Activated CD8-positive, alpha-beta memory T cell treated with anti-CD3 and anti-CD28 coated beads, Interleukin-2, amount 50 U/mL, for 48 hours (primary cell): ENCODE measurements at places on chromosomes 2 and 18.

DNA sequence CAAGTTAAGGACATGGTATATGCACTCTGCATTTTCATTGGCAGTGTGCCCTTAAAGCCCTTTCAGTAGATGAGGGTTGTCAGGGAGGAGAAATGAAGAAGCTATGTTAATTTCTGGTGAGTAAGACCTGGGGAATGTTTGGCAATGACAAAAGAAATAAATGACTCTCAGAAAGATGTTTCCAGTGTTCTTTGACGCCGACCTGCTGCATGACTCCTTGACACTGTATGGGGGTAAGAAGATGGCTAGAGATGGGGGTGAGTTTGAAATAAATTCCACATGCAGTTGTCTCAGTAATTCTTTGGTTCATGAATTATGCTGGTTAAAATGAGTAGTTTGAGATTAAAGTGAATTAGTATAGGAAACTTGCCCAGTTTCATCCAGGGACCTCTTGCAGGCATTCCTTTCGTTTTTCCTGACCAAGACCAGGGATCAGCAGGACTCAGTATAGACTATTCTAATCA, 5.9 kb downstream of the CCDC121 start:
- no peak for DNase-seq

- no peak for DNase-seq
Measured at GRCh38 chr2:231612109-231612455, 19.4 kb downstream of the TEX44 start.

DNA sequence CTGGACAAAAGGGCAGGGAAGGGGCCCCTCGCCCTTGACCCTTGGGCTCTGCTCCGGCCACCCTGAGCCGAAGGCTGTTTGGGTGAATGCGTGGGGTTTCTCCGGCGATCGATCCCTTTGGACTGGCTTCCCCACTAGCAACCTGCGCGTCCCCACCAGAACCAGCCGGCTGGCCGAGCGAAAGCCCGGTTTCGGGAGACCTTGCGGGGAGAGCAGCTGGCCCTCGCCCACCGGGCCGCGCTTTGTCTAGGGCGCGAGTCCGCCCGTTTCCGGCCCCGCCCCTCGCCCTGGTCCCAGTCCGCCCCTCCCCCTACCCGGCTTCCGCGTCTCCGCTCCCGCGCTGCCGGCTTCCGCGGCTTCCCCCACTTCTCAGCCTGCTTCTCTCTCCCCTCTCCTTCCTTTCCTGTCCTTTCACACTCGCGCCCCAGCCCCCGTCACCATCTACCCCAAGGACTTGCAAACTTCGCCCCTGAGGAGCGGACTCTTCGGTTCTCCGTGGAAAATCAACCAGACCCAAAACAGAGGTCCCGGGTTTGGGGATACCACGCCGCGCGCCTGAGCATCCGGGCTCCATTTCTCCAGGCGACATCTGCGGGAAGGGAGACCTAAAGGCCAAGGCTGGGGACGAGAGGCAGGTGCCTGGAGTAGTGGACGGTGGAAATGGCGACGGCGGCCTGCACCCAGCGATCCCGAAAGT, 48.0 kb upstream of the ATP6V1B1 start:
- DNase-seq = peak; percentile 75

DNA sequence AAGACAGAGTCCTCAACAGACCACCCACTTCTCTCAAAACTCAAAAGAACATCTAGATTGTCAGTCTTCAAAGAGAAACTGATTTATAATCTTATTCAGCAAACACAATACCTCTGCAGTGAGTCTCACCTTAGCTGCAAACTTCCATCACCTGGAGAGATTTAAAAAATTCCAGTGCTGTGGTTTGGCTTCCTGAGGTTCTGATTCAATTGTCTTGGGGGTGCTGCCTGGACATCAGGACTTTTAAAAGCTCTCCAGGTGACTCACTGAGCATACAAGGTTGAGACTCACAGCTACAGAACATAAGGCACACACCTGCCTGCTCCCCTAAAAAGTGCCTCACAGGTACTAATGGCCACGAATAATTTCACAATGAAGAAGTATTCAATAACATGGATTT, 40.3 kb downstream of the RNF152 start:
- no peak for DNase-seq

GRCh38 chr2:175955136-175955535, 46.9 kb downstream of the LNPK start:
- DNase-seq = no peak

- no peak for DNase-seq
Measured at GRCh38 chr18:34643989-34644388, 66.1 kb upstream of the DTNA start.

- no peak for DNase-seq
Measured at GRCh38 chr2:70671092-70671675, 96.8 kb downstream of the ADD2 start.

DNA sequence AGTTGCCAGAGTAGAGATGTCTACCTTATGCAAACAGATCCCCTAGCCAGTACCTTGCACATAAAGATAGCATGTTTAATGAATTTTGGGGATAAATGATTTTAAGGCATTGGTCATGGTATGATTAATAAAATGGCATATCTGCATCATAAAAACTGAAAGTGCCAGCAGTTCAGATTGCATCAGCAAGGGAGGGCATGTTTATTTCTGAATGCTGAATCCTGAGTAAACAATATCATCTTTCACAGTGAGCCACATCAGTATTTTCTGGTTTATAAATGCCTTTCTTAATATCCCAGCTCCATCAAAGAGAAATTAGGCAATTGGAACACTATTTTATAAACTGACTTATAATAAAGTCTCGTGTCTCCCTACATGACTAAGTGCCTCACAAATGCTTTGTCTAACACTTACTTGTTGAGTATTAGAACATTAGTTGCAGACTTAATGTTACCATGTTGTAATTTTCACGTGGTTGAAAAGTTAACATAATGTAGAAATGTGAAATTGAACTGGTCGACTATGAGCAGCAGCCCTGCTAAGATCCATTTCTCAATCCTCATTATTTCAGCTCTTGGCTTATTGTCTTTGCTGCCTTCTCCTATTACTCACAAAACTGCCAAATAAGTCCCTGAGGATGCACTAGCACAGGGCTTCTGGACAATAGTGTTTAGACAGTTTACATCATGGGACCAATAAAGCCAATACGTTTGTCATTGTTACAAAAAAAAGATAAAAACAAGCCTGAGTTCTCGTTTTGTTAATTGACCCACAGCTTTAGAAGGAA, 48.0 kb downstream of the LANCL1 start:
- DNase-seq = no peak

DNA sequence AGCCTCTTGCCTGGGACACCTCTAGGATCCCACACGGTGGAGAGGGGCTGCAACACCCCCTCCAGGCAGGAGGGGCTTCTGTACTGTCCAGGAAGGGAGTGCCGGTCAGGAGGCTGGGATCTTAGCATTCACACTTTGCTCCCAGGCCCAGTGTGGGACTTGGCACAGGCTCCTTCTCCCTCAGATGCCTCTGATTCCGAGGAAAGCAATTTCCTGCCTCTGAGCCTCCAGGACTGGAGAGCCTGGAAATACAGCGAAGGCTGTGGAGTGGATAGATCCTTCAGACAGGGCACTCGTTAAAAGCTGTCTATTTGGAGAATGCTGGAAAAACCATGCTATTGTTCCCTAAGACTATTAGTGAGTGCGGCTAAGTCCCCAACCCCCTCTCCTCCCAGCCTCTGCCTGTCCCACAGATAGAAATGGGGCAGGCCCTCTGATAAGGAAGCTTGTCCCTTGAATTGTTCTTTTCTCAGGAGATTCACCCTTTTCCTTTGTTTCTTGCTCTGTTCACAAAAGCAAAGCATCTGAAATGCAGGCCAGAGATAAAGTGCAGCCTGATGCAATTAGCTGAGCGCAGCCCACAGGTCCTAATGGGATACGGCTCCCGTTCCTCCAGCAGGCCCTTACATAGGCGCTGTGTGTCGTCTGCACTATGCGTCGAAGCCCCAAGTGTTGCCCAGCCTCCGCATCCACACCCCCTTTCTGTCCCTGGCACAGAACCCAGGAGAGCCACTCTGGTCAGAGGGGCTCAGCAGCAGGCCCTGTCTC, 252.2 kb downstream of the KLHL29 start:
- no peak for DNase-seq

DNA sequence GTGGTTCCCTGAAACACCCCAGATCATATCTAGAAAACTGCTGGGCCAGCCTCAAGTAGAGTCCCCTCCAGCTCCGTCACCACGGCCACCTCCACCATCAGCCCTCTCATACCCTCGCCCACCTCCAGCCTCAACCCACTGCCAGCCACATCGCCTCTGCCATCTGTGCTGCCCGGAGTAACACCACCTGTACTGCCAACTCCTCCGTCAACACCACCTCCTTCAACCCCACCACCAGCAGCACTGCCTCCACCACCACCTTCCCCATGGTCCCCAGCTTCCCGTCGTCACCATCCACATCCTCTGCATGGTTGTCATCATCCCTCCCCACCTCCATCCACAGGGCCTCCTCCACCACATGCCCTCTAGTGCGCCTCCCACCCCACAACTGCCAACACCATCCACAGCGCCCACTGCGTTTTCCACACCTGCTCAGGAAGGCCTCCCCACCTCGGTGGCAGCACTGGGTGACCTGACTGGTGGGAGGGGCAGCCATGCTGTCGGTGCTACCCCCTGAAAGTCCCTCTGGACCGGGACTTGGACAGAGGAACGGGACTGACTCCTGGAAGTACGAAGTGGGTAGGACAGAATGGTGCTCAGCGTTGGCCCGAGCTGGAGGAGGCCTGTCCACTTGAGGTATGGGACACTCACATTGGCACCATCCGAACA, 1.6 kb downstream of the SNED1 start:
- peak; percentile 47 for DNase-seq

DNA sequence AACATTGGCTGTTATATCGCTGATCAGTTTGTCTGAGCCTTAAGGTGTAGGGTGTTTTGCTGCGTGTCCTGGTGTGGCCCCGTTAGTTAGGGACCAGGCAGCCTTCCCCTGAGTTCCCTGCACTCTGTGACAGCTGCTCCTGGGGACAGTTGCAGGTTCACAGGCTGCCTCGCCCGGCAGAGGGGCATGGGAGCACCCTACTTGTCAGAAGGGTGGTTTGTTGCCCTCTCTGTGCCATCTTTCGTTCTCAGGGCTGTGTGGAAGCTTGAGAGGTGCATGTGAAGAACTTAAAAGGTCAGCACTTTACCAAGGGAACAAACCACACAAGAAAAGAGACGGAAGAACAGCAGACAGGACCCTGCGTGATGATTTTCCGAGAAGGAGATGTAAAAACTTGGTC, 159.6 kb downstream of the LDLRAD4 start:
- DNase-seq = peak; percentile 58

DNA sequence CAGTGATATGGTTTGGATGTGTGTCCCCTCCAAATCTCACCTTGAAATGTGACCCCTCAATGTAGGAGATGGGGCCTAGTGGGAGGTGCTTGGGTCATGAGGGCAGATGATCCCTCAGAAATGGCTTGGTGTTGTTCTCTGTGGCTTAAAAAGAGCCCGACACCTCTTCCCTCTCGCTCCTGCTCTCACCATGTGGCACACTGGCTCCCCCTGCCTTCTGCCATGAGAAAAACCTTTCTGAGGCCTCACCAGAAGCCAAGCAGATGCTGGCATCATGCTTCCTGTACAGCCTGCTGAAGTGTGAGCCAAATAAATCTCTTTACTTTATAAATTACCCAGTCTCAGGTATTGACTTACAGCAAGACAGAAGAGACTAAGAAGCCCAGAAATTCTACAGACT, 357.1 kb downstream of the NRXN1 start:
- no peak for DNase-seq

- no peak for DNase-seq
Measured at GRCh38 chr2:28206762-28207161, 185.9 kb upstream of the FOSL2 start.

DNA sequence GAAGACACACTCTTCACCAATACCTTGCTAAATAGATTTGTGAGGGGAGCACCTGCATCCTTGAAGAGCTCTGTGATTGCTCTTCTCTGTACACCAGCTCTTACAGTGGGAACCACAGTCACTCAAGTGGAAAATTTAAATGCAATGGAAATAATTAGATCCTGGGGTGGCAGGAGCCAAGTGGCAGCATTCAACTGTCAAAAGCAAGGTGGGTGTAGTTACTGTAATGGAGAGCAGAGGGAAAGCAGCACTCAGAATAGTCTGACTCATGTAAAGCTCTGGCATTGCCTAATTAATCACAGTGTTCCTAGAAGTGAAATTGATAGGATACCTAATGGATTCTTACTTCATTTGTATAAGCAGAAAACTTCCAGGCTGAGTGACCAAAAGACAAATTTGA, 245.8 kb downstream of the KCNE4 start:
- DNase-seq = no peak

GRCh38 chr2:26610504-26611335, 30.4 kb downstream of the CIB4 start:
- peak; percentile 34 for DNase-seq

DNA sequence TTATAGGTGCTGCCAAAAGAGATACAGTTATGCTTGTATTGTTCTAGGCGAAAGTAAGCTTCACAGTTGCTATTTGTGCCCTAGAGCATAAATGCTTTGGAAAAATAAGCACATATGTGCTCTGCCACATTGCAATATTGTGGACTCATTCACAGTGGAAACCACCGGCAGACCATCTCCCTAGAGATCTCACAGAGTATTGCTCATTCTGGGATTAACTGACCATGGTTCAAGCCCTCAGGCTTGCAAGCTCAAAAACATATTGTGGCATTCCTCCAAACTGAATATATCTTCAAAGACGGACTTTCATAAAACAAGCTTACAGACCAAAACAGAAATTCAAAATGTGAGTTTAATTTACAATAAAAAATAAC, 158.2 kb upstream of the CCDC150 start:
- DNase-seq = no peak

DNA sequence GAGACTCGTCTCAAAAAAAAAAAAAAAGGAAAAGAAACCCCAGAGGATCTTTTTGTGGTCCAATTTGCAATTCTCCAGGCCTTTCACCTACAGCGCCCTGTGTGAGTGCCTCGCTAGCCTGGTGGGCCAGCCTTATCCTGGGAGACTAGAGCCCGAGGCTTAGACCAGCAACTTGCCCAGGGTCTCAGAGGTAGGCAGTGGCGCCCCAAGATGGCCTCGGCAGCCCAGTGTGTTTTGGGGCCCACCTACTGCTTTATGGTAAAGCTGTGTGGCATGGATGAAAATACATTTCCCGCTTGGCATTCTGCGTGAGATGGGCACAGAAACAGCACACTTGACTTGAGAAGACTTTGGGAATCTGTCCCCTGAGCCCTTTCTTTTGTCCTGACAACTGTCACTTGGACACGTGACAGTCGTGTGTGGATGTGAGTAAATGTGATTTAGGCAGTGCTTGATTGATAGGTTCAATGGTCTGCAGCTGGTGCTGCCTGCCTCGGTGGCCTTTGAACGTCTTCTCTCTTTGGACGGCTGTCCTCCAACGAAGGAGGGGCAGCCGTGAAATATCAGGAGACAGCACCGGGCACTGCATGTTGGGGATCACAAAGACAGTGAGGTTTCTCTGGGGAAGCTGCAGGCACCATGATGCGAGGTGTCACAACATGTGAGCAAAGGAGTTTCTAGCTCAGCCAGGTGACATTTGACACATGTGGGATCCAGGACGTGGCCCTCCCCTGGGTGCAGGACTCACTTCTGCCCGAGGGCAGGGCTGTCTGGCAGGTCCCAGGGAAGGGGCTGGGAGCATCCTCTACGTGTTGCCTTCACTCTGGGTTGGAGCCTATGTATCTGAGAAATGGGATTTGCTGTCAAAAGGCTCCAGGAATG, 209.5 kb upstream of the TWIST2 start:
- DNase-seq = no peak
